ENCODE measurements at places on chromosomes 7 and 10.

DNA sequence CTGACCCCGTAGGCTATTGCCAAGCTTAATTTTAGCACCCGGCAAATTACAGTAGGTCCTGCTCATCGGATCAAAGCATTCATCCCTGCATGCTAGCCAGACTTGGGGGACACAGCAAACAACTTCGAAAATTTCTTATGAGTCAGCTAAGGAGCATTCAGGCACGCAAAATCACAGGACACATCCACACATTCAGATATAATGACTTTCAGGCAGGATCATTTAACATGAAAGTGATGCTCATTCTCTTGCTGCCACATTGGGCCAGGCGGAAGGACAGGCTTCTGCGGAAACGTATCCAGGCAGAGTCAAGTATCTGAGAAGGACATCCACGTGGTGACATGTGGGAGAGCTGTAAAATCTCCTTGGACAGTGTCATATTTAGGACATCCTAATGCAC, 474.0 kb upstream of the NRP1 start:
- no peak for DNase-seq

DNA sequence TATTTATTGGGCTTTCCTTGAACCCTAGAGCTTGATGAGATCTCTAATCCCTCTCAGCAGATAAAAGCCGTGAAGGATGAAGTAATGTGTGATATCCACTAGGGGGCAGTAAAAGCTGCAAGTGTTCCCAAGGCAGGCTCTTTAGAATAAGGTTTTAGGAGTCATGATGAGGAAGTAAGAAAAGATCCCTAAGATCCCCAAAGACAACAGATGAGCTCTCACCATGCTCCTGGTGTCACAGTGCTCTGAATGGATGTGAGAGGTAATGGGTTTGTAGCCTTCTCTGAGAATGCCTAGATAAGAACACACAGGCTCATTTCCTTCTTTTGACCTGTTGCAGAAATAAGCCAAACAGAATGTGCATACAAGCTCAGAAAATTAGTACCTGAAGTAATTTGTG, 70.4 kb upstream of the ITPRID1 start:
- peak; percentile 67 for DNase-seq

DNA sequence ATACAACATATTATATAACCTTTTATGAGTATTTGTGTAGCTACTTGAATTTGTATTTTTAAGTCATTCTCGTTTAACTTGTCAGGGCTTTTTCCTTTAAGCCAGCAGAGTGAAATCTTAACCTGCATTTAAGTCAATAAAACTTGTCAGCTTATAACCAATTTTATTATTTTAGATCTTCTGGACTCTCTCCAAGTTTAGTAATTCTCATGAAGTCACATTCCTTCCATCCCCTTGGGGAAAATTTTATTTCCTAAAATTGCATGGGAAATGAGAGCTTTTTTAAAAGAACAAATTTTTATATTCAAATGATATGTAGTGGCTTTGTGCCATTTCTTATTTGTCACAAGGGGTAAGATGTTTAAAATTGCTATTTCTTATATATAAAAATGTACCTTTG, 74.0 kb downstream of the SEPTIN7 start:
- no peak for DNase-seq

DNA sequence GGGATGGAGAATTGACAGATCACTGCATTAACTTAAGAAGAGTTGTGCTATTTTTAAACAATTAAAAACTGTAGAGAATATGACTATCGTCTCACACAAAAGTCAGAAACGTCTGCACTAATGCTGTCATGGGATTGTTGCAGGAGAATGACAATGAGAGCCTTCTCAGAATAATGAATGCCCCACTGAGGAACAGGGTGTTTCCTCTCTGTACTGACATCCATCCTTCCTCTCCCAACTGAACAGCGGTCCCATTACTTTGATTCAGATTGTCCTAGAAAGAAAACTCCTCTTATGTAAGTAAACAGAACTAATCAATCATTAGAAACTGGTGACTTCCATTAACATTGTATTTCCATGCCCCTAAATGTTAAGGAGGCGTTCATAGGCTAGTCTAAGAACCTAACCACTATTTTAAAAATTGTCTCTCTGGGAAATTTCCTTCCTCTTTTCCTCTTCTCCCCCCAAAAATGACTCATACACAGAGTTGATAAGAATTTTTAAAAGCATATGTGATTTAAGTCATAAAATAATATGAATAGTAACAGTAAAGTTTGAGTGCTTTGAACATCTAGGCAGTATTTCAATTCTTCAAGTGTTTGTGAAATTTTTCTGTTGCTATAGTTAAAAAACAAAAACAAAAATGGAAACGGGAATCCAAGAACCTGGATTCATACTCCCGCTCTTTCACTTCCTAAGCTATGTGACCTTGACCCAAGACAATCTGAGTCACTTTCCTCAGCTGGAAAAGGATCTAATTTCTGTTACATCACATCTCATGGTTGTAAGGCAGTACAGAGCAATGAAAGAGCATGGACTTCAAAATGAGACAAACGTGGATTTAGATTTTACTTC, 12.7 kb upstream of the MACC1 start:
- DNase-seq: no peak

GRCh38 chr10:34580643-34581042, 234.5 kb downstream of the PARD3 start:
- DNase-seq: no peak

DNA sequence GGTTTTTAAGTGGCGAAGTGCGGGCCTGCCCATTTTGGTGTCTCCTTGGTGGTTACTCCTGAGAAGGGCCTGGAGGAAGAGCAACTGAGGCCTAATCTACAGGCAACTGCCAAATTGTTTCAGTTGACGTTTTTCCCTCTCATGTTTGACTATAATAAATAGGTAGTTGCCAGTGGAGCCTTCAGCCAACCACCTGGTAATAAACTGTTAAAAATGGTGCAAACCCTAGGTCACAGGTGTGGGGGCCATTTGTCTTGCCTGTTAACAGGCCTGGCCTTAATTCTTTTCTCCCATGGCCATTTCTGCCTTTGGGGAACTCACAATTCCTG, 3.7 kb downstream of the IKZF1 start:
- no peak for DNase-seq

DNA sequence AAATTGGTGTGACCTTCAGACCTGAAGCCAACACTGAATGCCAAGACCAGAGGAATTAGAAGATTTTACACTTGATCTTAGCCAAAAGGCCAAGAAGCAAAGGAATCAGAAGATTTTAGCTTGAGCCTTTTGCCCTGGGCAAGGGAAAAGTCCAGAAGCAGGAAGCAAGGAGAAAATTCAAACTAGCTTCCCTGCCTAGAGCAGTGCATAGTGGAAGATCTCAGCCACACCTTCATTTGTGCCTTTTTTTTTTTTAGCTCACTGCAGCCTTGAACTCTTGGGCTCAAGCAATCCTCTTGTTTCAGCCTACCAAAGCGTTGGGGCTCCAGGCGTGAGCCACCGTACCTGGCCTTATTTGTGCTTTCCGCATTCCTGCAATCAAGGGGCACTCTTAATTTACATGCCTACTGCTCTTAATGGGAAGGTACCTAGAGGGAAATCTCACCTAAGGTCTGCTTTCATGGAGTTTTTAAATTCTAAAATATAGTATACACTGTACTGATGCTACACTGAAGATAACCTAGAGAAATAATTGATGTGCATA, 8.3 kb upstream of the PIP4K2A start:
- DNase-seq: no peak

- DNase-seq: no peak
Measured at GRCh38 chr7:125154930-125155329, 225.3 kb upstream of the POT1 start.

DNA sequence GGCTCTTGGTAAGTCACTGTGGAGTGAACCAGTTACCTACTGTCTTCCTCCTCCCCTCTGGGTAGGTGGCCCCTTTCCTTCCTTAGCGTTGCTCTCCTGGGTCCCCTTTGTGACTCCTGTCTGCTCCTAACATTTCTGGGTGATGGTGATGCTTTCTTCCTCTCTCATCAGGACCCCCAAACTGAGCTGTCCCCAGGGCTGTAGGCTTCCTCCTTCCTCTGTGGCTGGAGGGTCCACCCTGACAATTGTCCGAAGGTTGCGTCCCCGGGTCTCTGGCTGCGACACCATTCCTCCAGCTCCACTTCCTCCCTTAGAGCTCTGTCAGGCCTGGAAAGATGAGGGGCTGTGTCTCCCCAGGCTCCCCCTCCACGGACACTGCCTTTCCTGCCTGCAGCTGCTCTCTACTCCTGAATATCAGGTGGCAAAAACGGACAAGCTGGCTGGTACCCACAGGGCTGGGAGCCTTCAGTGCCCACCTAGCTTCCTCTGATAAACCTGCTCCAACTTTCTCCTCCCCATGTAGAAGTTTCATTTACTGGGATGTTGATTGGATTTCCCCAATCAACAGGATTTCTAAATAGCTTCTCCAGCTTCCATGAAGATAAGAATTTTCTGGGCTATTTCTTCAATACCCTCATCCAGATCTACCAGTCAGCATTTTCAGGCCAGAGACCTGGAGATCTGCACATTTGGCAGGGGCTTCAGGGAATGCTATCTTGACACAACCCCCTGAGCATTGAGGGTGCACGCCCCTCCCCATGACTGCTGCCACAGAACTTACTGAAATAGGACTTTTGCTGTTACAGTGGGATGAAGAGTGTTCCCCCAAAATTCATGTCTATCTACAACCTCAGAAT, 506.5 kb downstream of the TCERG1L start:
- no peak for DNase-seq

- DNase-seq: no peak
Measured at GRCh38 chr10:22701132-22701826, 13.1 kb downstream of the PIP4K2A start.

DNA sequence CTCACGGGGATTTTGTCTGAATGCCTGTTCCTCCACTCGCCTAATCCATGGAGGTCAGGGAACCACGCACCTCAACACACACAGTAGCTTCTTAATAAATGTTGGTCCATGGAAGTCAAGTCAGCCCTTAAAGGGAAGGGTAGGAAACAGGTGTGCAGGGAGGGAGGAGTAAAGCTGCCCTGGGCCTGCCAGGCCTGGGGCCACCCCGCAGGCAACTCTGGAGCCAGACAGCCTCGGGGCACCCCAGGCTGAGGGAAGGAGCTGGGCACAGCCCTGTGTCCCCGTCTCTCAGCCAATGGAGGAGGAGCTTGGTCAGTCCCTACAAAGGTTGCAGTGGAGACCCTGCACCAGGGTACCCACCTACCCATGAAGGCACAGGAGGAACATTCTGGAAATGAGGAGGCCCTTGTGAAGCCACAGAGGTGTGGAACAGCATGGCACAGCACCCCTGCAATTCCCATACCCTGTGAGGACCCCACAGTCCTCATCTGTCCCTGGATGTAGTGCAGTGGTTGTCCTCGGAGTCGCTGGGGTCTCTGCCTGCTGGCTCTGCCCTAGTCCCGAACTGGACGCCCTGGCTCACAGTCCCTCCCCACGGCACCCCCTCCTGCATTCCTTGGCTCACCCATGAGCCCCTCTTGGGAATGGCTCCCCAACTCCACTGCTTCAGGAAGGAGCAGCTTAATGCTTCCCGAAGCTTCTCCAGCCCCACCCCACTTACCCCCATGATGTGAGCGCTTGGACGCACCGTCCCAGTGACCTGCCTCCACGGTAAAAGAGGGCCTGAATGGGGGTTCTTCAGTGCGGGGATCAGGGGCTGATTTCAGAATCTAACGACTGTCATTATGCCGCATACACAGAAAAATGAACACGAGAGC, 79.2 kb upstream of the INSIG1 start:
- DNase-seq: no peak

DNA sequence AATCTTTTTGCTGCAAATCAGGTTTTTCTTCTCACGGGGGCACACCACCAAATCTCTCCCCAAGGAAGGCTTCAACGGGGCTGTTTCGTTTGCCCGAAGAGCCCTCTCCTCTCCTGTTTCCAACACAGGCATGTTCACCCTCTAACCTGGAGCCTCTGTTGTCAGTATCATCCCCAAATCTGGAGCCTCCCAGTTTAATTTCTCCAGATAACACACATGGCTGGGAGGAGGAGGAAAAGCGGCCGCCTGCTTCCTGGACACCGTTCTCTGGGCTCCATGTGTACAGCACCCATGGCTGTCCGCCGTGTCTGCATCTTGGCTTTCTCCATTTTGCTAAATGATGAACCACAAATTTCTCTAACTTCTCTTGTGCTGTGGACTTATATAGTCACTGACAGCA, 214.5 kb downstream of the DIP2C start:
- no peak for DNase-seq

- DNase-seq: no peak
Measured at GRCh38 chr10:78025685-78026364, 3.5 kb downstream of the POLR3A start.

- no peak for DNase-seq
Measured at GRCh38 chr10:132489704-132490534, 47.7 kb upstream of the INPP5A start.

DNA sequence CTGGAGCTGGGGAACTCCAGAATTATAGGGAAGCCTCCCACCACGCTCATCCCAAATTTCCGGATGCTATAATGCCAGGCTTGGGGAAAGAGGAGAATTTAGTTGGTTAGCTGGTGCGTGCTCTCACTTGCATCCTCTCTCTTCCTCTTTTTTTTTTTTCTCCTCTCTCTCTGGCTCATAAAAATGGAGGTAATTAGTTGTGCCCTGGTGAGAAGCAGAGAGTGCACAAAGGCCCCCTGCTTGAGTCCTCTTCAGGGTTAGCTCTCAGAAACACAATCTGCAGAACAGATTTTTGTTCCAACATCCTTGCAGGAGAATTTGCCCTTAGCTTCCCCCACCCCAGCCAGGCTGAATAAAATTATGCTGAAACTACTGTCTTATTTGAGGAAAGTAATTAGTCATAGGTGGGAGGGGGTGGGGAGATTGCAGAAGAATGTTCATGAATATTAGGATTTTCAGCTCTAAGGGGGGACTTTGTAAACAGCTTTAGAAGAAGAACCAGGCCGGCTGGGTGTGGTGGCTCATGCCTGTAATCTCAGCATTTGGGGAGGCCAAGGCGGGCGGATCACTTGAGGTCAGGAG, 7.6 kb downstream of the SERPINE1 start:
- DNase-seq: no peak

DNA sequence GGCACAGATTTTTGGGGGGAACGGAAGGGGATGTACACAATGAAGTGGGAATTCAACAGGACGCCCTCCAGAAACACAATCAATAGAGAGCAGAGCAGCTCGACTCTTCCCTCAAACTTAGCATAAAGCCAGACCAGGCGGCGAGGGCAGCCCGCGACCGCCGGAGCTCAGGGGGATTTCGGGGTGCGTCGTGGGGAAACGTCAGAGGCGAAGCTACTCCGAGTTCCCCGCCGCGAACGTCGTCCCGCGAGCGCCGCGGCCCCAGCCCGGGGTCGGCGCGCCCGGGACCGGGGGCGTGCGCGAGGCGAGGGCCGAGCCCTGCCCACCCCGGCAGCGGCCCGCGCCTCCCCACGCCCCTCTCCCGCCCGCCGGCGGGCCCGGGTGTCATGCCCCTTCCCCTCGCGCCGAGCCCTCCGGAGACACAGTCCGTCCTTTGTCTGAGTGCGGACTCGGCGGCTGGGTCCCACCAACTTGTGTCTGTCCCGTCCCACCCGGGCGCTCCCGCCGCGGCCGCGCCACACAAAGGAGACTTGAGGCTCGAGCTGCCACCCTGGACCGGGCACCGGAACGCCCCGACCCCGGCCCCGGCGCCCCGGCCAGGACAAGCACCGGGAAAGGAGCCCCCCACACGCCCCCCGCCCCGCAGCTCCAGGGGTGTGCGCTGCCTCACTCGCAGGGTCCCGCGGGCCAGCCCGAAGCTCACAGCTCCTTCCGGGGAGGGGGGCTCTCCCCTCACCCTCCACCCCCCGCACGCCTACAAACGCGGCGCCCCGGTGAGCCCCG, 634 bp downstream of the EZH2 start:
- DNase-seq: peak; percentile 16

GRCh38 chr10:48450233-48450740, 143.8 kb downstream of the MAPK8 start:
- no peak for DNase-seq

GRCh38 chr10:114166494-114166893, 7.5 kb downstream of the CCDC186 start:
- DNase-seq: no peak
